ENCODE measurements at places on chromosomes 4 and X. TPM values are rescaled to one million over a fixed set of nuclear protein-coding genes. Genes with fewer than 3 reads are reported as not detected.

AKAP4 gene
- not detected for total RNA-seq

BRS3 gene
- total RNA-seq, result not detected

BST1 gene
- not detected for total RNA-seq

DNA sequence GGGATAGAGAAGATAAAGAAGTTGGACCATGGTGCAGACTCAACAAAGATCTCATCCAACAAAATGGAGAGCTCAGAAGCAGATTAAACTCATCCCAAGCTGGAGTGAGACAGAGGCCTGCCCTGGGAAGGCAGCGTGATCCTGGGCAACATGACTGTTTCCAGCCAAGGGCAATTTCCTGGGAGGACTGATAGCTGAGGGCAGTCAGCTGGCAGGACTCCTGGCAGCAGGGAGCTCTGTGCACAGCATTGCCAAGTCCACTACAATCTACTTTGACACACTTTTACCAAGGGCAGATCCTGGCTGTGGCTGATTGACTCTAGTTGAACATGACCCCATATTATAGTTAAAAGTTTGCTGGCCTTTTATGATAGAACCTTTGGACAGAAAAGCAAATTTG lies 357.3 kb upstream of the RASGEF1B start:
- no peak for DNase-seq

All from SK-MEL-5 (cell line).